Calu3 (cell line): ENCODE measurements at places on chromosomes 11 and 22. TPM values are rescaled to one million over a fixed set of nuclear protein-coding genes. Genes with fewer than 3 reads are reported as not detected.

The RIBC2 gene
- 4.5 and 5.6 TPM in 2 replicates for total RNA-seq

The SPTBN2 gene
- total RNA-seq: 41.3 and 46.3 TPM in 2 replicates

The POU2AF3 gene
- total RNA-seq: 3.4 and 3.8 TPM in 2 replicates

The KDM4E gene
- total RNA-seq: not detected in 2 replicates

The CHEK2 gene
- total RNA-seq: 27.0 and 35.7 TPM in 2 replicates

The YPEL4 gene
- total RNA-seq: 0.28 TPM in 1 of 2 replicates, not detected in the other

The TMEM121B gene
- total RNA-seq: 0.21 and 0.42 TPM in 2 replicates

The OSM gene
- not detected in 2 replicates for total RNA-seq

DNA sequence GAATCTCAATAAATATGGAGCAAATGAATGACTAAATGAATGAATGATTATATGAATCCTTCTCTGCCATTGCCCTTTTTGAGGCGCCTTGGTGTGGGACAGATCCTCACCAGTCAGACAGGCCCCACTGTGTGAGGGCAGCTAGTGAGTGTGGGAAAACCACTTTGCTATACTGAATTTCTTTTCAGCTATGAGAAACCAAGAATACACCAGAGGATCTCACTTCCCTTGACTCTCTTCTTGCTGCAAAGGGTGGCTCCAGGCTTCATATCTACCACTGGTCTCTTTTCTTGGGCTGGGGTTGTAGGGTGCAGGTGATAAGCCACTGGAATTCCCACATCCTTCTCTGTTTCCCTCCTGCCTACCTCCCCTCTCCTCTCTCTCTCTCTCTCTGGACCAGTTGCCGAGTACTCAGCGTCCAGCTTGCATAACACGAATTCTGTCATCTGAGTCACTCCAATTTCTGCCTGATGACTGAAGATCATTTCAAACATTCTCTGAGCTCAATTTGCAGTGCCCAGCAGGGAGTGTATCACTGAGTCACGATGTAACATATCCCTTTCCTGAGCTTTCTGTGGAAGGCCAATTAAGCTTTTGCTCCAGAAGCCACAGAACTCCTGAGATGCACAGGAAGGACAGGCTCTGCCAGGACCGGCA lies 304.3 kb upstream of the NCAM1 start:
- H3K27me3 ChIP-seq: no peaks in the 10 kb centered on the region
- no peaks in the 10 kb centered on the region for H3K36me3 ChIP-seq
- no peak for DNase-seq
- H3K4me3 ChIP-seq: no peak overlapping the region

GRCh38 chr11:69427337-69427736 lies 54.1 kb upstream of the LINC01488 start:
- no peak for DNase-seq
- H3K4me1 ChIP-seq: peaks cover 23% of the 10 kb centered on the region
- H3K4me3 ChIP-seq: no peak overlapping the region
- H3K36me3 ChIP-seq: no peaks in the 10 kb centered on the region

- no peaks in the 10 kb centered on the region for H3K4me1 ChIP-seq
- H3K4me3 ChIP-seq: no peak overlapping the region
- H3K27me3 ChIP-seq: no peaks in the 10 kb centered on the region
- H3K27ac ChIP-seq: no peak overlapping the region
- H3K36me3 ChIP-seq: no peaks in the 10 kb centered on the region
Observed at GRCh38 chr11:30143098-30143705, 87.6 kb upstream of the FSHB start.

GRCh38 chr11:877565-877964 lies 33.0 kb downstream of the CHID1 start:
- H3K27ac ChIP-seq: no peak overlapping the region
- peaks cover 36% of the 10 kb centered on the region for H3K36me3 ChIP-seq
- no peak overlapping the region for H3K4me3 ChIP-seq
- H3K27me3 ChIP-seq: no peaks in the 10 kb centered on the region

DNA sequence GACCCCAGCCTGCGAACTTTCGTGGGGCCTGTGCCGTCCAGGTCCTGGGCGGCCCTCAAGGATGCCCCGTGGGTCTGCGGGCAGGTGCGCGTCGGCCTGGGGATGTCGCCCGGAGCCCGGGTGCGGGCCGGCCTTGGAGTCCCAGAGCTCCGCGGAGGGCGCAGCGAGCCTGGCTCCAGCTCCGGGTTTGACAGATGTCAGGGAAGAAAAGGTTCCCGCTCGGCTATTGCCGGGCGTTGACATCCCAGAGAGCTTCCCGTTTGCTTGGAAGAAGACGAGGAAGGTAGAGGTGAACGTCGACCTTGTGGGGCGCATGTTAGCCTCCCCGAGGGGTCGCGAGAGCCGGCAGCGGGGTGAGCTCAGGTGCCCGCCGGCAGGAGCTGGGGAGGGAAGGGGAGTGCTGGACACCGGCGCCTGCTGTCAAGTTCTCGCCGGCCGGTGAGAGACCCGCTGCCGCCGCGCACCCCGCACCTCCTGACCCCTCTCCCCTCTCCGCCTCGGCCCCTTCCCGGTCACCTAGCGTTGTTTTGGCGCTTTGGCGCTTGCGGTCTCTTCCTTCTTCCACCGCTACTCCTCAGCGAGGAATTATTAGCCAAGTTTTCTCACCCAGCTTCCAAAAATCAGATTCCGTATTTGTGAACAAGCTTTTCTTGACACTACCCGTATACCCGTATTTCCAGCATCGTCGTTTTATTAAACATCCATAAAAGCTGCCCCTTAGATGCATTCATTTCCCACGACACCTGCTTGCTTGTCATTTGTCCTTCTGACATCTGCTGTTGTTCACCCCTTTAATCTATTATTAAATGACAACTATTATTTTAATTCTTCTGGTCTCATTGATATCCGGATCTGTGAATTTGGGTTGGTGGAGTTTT lies 1.3 kb downstream of the BMAL1 start:
- H3K36me3 ChIP-seq: peaks cover 29% of the 10 kb centered on the region
- H3K27ac ChIP-seq: no peak overlapping the region
- H3K27me3 ChIP-seq: peaks cover 68% of the 10 kb centered on the region

- H3K27me3 ChIP-seq: peaks cover 100% of the 10 kb centered on the region
- no peaks in the 10 kb centered on the region for H3K36me3 ChIP-seq
- no peak overlapping the region for H3K27ac ChIP-seq
- no peak for DNase-seq
- no peaks in the 10 kb centered on the region for H3K4me1 ChIP-seq
- no peak overlapping the region for H3K4me3 ChIP-seq
Observed at GRCh38 chr22:43300891-43301676, 42.1 kb downstream of the SCUBE1 start.

DNA sequence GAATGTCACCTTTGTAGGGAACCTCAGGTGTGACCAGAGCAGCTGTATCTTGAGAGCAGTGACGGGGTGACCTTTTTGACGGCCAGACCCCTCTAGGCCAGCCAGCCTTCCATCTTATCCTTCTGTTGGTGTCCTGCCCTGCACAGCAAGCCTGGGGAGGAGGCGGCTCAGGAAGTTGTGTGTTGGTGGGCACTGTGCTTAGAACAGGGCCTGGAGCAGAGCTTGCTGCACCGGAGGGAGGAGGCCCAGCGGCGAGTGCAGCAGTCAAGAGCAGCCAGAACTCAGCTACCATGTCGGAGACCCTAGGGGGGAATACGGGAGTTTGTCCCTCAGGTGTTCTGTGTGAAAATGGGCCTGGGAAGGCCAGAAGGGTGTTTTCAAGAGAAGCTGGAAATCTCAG lies 129.4 kb downstream of the OSBP2 start:
- no peak overlapping the region for H3K4me3 ChIP-seq
- peaks cover 5% of the 10 kb centered on the region for H3K36me3 ChIP-seq
- H3K4me1 ChIP-seq: no peaks in the 10 kb centered on the region
- peaks cover 48% of the 10 kb centered on the region for H3K27me3 ChIP-seq
- DNase-seq: no peak
- H3K27ac ChIP-seq: no peak overlapping the region

DNA sequence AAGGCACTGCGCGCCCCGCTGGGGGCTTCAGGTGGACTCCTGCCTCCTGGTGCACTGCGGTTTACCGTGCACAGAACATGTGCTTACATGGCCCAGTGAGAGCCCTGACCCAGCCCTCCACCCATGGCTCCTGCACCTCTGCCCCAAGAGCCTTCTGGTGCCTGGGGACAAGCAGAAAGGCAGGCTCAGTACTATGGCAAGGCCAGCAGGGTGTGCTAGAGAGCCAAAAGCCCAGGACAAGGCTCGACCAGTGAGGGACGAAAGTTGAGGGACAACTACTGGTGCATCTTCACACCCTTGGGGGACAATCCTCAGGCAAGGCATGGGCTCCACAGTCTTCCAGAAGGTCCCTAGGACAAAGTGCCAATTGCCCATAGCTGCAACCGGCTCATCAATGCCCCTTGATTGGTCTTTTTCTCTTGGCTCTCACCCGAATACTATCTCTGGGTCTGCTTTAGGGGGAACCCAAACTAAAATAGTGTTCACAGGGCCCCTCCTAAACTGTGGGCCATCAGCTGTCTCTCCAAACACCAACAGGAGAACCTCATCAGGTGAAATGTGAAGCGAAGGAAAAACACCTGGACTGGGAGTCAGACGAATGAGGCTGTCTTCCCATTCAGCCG lies 13.5 kb downstream of the PGA5 start:
- DNase-seq: peak; percentile 74
- H3K4me3 ChIP-seq: no peak overlapping the region
- H3K27ac ChIP-seq: no peak overlapping the region
- H3K36me3 ChIP-seq: no peaks in the 10 kb centered on the region
- no peaks in the 10 kb centered on the region for H3K4me1 ChIP-seq

GRCh38 chr11:83195143-83195466 lies 1.6 kb downstream of the ANKRD42 start:
- H3K4me1 ChIP-seq: peaks cover 31% of the 10 kb centered on the region
- peaks cover 36% of the 10 kb centered on the region for H3K36me3 ChIP-seq
- no peaks in the 10 kb centered on the region for H3K27me3 ChIP-seq

GRCh38 chr22:42928969-42929837 lies 72.1 kb upstream of the ARFGAP3 start:
- peaks cover 85% of the 10 kb centered on the region for H3K4me1 ChIP-seq
- peaks cover 95% of the 10 kb centered on the region for H3K36me3 ChIP-seq
- H3K27me3 ChIP-seq: no peaks in the 10 kb centered on the region
- no peak for DNase-seq
- peak overlapping the region; percentile 26 for H3K4me3 ChIP-seq

DNA sequence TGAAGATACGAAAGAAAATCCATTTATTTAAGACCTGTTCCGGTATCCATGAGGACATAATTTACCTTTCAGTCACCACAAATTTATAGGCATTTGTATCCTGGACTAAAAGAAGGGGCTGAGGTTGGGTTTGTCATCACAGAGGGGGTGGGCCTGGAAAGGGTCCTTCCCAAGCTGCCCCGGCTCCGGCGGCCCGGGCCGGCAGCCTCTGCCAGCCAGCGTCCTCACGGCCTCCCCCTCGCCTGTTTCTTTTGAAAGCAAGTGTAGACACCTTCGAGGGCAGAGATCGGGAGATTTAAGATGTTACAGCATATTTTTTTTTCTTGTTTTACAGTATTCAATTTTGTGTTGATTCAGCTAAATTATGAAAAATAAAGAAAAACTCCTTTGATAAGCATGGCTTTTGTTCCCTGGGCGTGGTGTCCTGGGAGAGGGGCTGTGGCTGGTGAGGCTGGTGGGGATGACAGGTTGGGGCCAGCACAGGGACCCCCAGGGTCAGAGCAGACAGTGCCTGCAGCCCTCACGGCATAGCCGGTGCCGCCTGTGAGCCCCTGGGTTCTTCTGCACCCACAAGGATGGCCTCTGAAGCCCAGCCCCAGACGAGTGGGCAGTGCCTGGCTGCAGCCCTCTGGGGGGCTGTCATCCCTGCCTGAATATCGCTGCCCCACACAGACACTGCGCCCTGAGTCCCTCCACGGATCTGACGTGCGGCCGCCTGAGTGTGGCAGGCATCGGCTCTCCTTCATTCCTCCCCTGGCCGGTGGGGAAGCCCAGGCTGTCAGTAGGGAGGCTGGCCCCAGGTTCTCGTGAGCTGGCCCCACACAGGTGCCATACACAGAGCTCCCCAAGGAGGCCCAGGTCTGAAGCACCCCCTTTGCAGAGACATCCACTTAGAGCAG lies 1075.9 kb downstream of the BRD1 start:
- DNase-seq: no peak
- H3K4me1 ChIP-seq: no peaks in the 10 kb centered on the region
- H3K27ac ChIP-seq: no peak overlapping the region
- no peaks in the 10 kb centered on the region for H3K27me3 ChIP-seq
- no peak overlapping the region for H3K4me3 ChIP-seq

DNA sequence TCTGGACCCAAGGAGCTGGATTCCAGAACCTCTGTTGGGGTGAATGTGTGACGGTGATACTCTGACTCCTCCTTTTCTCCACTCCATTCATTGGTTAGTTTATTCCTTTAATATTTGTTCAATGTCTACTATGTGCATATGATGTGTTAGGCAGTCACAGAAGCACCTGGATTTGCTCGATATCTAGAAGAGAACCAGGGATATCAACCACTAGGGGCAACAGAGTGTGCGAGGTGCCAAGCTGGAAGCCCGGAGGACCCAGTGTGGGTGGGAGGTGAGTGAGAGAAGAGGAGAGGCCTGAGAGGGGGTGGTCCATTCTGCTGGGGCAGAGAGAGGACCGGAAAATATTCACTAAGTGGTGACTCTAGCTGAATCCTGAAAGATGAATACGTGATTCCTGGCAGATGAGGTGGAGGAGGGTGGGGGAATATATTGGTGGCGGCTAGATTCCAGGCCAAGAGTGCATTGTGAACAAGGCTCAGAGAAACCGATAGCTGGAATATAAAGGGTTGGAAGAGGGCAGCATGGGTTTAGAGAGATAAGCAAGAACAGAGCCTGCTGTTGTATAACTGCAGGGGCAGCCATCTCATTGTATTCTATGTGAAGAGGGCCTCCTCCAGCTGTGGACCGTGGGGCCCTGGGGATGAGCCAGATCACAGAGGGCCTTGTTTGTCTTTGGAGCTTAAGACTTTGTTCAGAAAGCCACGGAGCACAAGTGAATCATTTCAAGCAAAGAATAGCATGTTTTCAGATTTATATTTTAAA lies 6.9 kb upstream of the TIMP3 start:
- DNase-seq: no peak
- peaks cover 9% of the 10 kb centered on the region for H3K27me3 ChIP-seq
- no peaks in the 10 kb centered on the region for H3K36me3 ChIP-seq

GRCh38 chr22:42752912-42753311 lies 32.2 kb upstream of the A4GALT start:
- H3K4me3 ChIP-seq: no peak overlapping the region
- DNase-seq: no peak
- peaks cover 3% of the 10 kb centered on the region for H3K36me3 ChIP-seq
- H3K4me1 ChIP-seq: peaks cover 9% of the 10 kb centered on the region

- no peaks in the 10 kb centered on the region for H3K36me3 ChIP-seq
- no peaks in the 10 kb centered on the region for H3K4me1 ChIP-seq
- no peak overlapping the region for H3K4me3 ChIP-seq
- H3K27ac ChIP-seq: no peak overlapping the region
- H3K27me3 ChIP-seq: no peaks in the 10 kb centered on the region
Observed at GRCh38 chr11:5137014-5137413, 1.1 kb downstream of the OR52A5 start.

DNA sequence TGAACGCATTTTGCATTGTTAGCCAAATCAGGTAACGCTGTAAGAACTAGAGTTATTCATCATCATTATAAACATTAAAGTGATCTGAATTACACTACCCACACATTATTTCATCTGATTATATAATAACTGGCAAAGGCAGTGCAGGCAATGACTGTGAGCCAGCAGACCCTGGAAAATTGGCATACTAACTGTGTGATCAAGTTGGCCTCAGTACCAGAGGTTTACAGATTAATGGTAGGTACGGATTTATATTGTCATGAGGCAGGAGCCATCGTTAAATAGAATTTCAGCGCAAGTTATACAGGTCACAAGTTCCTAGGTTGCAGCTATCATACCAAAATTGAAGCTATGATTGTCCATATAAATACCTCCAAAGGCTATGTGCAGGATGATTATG lies 225.4 kb downstream of the CNTN5 start:
- H3K27me3 ChIP-seq: no peaks in the 10 kb centered on the region
- no peak for DNase-seq
- H3K27ac ChIP-seq: no peak overlapping the region
- no peak overlapping the region for H3K4me3 ChIP-seq
- H3K36me3 ChIP-seq: no peaks in the 10 kb centered on the region
- H3K4me1 ChIP-seq: no peaks in the 10 kb centered on the region
